ENCODE measurements at places on chromosomes 5 and 9.

GRCh38 chr5:39605588-39606575, 181.1 kb upstream of the DAB2 start:
- no peak for DNase-seq

DNA sequence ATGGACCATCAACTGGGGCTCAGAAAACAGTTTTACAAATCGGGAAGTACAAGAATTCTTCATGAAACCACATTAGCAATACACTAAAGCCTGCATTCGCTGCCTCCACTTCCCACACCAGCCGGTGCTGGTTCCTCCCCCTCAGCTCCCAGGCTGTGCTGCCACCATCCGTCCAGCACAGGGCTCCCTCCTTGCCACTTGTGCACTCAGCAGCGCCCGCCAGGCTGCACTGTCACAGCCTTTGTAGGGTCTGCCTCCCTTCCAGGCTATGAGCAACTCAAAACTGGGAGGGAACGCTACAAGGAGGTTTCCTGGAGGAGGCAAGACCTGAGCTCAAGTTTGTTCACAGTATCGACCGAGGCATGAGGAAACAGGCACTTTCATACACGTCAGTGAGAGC, 7.7 kb downstream of the MAPK9 start:
- DNase-seq: no peak

- no peak for DNase-seq
Measured at GRCh38 chr5:142250119-142250518, 74.7 kb downstream of the SPRY4 start.

DNA sequence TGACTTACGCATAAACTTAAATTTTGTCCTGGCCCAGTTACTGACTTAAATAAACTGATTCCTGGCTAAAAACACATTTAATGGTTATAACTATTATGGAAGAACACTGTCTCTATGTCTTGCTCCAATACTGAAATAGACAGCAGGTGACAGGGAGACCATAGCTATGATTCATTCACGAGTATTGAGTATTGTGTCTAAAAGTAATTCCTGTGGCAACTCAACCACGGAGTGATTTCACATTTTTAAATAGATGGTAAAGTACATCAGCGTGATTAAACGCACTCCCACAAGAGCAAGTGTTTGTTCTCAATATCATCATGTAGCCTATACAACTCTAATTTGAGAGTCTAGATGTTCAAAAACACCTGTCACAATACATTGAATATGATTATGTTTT, 35.9 kb upstream of the PCSK1 start:
- no peak for DNase-seq

GRCh38 chr5:17221843-17222636, 4.6 kb downstream of the BASP1 start:
- no peak for DNase-seq

- DNase-seq: no peak
Measured at GRCh38 chr5:118220556-118221195, 767.7 kb downstream of the DTWD2 start.

DNA sequence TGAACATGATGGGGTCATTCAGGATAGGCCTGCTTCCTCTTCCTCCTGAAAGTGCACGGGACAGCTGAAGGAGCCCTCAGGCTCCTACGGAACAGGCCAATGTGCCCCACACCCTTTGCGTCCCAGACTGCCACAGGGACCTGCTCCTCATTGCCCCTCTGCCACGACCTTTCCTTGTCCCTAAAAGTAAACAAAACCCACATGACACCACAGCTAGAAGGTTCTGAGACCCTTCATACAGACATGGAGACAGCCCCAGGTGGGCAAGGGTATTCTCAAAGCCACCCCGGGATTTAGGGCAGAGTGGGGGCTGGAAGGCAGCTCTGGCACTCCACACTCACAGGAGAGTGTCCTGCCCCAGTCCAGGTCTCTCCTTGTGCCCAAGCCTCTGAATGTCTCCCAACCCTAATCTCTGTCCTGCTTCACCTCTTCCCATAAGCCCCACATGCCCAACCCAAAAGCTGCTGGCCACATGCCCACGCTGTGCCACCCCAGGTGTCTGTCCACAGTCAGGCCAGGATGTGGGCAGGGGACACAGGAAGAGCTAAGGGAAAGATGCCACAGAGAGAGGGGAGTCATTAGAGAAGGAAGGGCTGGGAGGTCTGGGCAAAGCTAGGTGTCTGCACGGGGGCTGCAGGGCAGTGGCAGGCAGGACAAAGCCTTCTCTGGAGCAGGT, 800 bp downstream of the AMBP start:
- no peak for DNase-seq

DNA sequence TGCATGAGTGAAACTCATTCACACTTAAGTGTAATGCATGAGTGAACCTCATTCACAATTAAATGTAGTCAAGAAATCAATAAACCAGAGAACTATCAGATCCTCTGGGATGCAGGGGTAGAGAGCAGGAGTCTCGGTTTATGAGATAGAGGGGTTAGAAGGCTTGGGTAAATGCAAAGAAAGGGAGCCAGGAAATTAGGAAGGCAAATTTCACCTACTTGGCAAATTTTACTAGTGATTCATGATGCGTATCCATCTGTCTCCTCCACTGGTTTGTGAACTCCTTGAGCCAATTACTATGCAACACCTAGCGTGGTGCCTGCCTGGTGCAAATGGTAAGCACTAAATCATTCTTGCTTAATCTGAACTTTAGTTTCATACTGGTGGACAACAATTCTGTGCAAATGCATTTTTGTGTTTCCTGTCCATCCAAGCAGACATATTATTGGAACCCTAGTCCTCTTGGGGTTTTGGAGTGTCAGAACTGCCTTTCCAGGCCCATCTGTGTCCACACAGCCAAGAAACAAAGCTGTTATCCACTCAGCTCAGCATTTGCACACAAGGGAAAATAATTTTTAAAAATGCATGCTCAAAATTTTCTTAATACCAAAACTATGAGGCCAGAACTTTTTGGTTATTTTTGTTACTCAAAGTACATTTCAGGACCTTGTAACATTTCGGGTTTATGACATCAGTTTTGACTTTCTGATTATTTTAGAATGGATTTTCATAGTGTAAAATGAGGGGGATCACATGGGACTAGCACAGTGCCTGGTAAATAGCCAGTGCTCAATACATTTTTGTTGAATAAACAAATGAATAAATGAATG, 5.2 kb downstream of the HAPLN1 start:
- no peak for DNase-seq

DNA sequence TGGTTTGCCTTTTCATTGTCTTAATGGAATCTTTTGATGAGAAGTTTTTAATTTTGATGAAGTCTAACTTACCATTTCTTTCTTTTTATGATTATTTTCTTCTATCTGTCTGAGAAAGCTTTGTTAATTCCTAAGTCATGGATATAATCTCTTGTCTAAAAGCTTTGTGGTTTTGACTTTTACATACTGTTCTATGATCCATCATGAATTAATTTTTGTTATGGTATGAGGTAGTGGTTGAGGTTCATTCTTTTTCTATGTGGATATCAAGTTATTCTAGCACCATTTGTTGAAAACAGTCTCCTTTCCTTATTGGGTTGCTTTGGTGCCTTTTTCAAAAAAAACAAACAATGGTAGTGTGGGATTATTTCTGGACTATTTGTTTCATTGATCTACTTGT, 20.4 kb downstream of the FBXO10 start:
- DNase-seq: no peak

DNA sequence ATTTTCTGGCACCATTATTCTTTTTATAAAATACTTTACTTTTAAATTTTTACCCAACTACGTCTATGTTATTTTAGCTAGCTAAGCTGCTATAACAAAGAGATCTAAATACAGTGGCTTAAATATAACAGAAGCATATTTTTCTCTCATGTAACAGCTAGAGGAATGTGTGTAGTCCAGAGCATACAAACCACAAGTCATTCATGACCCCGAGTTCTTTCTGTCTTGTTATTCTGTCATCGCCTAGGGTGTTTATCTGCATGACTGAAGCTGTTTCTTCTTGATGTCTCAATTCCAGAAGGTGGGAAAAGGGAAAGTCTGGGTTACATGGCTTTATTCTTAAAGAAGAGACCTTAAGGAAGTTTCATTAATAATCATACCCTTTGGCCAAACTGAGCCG, 136.9 kb upstream of the RFX3 start:
- DNase-seq: no peak

DNA sequence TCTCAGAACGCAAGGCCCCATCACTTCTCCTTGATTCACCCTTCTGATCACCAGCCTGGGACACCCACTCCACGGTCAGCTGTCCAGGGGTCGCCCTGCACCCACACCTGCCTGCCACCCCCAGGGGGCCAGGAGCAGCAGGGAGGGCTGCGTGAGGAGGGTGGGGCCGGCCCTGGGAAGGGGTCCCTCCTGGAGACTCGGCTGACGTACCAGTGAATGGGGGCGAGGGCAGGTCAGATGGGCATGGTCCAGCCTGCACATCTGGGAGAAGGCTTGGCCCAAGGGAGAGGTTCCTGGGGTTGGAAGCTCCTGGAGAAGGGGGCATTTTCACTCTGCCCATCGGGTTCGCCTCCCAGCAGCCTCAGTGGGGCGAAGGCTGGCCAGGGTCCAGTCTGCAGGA, 21.8 kb upstream of the SARDH start:
- no peak for DNase-seq

DNA sequence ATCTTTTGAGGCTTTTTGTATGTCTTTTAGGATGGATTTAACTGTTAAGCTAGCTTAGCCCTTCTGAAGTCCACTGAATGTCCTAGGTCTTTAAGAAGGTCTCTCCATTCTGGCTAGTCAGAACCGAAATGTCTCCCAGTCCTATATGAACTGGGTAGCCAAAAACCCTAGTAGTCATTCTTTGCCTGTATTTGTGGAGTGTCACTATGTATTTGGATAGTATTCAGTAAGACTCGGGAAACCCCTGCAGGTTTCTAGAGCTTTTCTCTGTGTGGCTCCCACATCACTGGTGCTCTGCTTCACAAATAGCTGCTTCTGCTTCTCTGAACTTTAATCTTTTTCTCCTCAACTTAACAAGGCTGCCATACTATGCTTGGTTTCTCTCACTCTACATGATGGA, 68.0 kb downstream of the RIC1 start:
- no peak for DNase-seq

- no peak for DNase-seq
Measured at GRCh38 chr5:141672841-141673813, 8.9 kb downstream of the ARAP3 start.

GRCh38 chr9:127846443-127847177, 7.8 kb downstream of the ENG start:
- no peak for DNase-seq

DNA sequence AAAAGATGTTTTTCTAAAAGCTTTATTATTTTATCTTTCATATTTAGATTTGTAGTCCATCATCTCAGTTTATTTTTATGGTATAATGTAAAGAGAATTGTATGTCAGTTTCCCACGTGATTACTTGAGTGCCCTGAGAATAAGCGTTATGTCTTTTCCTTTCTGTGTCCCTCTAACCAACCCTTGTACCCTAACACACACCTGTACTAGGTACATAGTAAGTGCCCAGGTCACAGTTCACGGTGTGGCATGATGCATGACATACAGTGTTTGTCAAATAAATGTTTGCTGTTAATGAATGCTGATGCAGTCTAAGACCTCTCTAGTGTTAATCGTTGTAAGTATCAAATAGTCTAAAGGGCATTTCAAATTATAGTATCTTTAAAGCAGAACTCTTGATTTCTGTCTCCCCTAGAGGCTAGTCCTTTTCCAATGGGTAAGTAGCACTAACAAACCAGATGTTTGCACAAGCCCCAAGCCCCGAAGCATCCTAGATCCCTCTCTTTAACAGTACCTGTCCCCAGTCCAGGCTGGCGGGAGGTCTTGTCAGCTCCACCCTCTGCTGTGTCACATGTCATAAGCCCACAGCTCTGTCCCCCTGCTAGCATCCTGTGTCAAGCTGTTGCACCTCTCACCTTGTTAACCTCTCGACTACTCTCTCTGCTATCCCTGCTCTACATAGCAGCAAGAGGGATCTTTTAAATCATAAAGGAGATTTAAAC, 23.7 kb downstream of the NUP214 start:
- DNase-seq: no peak

DNA sequence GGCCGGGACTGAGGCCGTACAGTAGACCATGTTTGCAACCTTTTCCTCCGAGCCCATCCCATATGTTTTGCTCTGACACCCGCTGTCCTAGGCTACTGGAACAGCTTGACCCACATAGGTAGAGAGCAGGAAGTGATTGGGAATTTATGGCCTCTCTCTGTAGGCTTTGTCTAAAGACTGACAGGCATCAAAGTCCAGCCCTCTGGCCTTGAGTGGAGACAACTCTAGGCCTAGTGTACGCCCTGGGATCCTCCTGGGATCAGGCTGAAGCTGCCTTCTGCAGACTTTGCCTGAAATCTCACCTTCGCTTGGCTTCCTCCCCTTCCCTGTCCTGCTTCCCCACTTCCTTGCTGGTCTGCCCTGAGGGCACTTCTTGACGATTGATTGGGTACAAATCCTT, 13.6 kb upstream of the AKNA start:
- no peak for DNase-seq

DNA sequence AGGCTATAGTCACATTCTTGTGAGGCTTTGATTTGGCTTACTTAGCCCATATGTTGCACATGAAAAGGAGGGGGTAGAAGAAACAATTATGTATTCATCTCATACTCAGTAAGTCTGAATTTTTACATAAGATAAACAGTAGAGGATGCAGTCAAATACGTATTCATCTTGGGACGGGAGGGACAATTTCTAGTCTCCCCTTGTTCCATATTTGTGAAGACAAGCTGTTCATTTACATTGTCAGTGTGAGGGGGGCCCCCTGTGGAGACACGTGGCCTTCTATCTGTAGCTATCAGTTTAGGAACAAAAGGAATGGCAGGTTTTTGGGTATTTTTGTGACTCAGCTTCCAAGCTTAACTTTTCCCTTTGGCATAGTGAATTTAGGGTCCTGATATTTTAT, 49.2 kb upstream of the PPP1R2B start:
- DNase-seq: no peak

GRCh38 chr5:116542619-116543018, 32.0 kb downstream of the SEMA6A start:
- DNase-seq: no peak

- DNase-seq: no peak
Measured at GRCh38 chr9:112694706-112695555, 23.0 kb downstream of the INIP start.

DNA sequence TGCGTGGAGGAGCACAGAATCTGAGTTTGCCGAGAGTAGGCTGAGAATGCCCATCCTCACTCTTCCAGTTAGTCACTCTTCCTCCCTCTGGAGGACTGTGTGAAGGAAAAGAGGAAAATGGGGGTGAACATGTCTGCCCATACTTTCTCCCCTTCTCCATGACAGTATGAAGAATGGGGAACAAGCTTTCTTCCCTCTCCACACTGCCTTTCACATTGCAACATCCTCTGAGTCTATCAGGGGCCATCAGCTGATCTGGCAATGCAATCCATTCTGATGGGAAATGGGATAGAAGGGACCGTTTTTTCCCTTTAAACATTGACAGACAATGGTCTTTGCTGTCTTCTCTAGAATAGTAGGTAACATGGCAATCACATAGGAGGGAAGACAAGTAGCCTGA, 56.8 kb downstream of the UGCG start:
- DNase-seq: no peak

- no peak for DNase-seq
Measured at GRCh38 chr5:100827481-100827889, 75.6 kb downstream of the ST8SIA4 start.
